ENCODE measurements at places on chromosomes 1 and 21. TPM values are rescaled to one million over a fixed set of nuclear protein-coding genes. Genes with fewer than 3 reads are reported as not detected.

Gene SPRR1A
- not detected for total RNA-seq

Gene ZNF683
- total RNA-seq = 5.3 TPM

GRCh38 chr1:194512957-194513356 lies 1326.5 kb upstream of the B3GALT2 start:
- DNase-seq = no peak

DNA sequence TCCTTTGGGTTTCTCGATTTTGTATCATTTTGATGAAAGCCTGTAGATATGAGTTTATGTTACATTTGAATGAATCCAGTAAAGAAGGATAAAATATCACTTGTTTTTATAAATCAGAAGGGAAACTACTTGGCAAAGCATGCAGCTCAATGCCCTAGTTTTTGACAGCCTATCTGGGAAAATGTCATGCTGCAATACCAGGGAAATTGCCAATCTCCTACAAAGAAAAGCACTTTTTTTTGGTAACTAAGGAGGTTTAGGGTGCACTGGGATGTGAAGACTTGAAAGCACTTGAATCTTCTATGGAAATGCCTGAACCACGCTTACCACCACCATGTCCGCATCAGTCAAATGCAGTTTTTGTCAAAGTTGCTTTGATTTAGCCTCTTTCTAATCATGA lies 446.9 kb upstream of the LRRC7 start:
- no peak for DNase-seq
